ENCODE measurements at places on chromosomes 1 and 21.

DNA sequence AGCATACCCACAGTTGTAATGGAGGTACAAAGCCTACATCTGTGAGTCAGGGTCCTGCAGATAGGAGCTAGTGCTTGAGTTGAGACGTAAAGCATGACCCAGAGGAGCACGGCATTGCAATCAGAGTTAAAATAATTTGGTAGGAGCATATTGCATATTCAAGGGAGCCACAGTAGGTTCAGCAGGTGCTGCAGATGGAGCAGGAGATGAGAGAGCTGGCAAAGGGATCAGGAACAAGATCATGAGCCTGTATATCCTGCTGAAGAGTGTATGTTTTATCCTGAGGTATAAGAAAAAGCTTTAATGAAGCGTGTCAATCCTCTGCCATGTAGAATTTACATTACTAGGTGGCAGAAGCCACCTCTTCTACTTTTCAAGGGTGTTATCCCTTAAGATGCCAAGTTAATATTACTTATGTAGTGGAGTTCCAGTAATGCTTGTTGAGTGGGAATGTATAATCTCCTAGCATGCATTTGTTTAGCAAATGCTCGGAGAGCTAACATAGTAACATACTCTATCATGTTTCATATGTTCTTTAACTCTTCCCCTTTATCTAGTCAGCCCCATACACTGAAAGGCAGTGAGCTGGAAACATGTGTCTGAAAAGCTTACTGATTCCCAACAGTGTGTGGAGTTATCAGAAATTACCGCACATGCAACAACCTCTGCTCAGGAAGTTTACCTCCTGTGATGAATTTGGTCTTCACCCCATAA, 300.3 kb downstream of the GRIK1 start:
- DNase-seq: no peak

GRCh38 chr1:157566484-157567300, 14.4 kb upstream of the FCRL5 start:
- no peak for DNase-seq

- no peak for DNase-seq
Measured at GRCh38 chr1:182702826-182703524, 18.6 kb upstream of the RGS8 start.

DNA sequence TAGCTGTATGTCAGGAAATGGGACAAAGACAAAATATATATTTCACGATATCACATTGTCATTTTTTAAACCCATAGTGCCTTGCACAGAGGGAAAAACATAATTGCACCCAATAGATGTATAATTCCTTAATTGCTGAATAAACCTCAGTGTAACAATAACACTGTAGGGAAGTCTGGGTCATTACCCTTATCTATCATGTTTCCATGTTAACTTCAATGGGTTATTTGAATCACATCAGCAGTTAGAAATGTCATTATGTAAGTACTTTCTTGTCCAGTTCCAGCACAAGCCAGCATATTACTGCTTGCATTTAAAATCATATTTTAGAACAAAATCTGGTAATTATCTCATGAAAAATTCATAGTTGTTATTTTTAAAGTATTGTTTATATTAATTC, 222.7 kb downstream of the HMCN1 start:
- DNase-seq: no peak

DNA sequence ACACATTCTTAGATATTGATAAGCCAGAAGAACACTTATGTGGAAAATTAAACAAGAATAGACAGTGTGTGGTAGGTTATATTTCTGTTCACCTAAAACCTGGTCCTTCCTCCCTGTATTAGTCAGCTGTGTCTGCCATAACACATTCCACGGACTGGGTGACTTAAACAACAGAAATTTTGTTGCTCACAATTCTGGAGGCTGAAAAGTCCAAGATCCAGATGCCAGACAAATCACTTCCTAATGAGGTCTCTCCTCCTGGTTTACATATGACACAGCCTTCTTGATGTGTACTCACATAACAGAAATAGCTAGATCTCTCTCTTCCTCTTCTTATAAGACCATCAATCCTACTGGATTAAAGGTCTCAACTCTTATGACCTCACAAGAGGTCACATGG, 25.7 kb downstream of the JMJD4 start:
- no peak for DNase-seq

- no peak for DNase-seq
Measured at GRCh38 chr1:48033495-48034045, 36.4 kb upstream of the TRABD2B start.

GRCh38 chr21:31008355-31008754, 29.9 kb downstream of the KRTAP19-8 start:
- DNase-seq: no peak

DNA sequence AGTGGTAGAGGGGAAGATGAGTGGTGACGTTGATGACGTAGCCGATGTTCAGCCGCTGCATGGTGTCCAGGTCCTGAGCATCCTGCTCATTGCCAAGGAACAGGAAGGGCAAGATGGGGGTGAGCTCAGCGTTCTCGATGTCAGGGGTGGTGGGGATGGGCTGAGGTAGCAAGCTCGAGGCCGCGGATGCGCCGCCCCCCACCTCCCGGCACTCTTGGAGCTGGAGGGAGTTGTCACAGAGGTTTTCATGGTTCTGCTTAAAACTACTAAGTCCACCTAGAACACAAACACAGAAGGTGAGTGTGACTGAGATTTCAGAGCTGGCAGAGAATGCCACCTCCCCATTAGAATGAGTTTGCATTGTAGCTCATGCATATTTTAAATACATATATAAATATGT, 35.7 kb downstream of the DUSP10 start:
- no peak for DNase-seq

DNA sequence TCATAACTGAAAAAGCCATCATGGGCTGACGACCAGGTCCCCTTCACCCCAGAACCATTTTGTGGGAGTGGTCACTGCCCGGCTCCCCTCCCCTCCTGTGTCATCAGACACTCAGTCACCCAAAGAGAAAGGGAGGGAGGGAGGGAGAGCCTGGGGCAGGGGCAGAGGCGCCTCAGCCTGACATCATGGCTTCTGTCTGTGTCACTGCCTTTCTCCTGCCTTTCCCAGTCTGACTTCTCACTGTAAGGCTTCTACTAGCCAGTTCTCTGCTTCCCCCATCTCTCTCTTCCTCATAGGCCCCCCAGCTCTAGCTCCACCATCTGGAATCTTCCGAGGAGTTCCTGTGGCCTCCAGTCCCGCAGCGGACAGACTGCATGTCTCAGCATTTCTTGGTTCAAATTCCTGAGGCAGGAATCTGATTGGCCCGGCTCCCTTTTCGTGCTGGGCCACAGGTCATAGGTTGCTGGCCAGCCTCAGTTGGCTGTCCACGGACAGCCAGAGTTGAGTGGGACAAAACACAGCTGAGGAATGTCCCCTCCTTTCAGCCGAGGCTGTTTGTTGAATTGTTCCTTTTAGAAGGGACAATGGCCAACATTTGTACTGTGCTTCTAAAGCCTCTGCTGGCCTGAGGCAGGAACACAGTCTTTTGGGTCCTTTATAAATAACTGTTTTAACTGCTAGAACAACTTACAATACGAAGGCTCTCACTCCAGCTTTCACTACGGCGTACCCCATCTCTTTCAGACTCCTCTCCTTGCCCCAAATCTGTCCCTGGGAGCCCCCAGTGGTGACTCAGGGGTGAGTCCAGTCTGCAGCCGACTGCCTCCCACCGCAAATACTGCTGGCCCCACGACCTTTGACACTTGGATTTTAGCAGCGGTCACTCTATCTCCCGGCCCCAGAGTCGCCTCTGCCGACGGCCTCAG, 18.7 kb upstream of the KANK4 start:
- DNase-seq: no peak

GRCh38 chr1:100266741-100267140, 725 bp downstream of the RTCA start:
- no peak for DNase-seq

DNA sequence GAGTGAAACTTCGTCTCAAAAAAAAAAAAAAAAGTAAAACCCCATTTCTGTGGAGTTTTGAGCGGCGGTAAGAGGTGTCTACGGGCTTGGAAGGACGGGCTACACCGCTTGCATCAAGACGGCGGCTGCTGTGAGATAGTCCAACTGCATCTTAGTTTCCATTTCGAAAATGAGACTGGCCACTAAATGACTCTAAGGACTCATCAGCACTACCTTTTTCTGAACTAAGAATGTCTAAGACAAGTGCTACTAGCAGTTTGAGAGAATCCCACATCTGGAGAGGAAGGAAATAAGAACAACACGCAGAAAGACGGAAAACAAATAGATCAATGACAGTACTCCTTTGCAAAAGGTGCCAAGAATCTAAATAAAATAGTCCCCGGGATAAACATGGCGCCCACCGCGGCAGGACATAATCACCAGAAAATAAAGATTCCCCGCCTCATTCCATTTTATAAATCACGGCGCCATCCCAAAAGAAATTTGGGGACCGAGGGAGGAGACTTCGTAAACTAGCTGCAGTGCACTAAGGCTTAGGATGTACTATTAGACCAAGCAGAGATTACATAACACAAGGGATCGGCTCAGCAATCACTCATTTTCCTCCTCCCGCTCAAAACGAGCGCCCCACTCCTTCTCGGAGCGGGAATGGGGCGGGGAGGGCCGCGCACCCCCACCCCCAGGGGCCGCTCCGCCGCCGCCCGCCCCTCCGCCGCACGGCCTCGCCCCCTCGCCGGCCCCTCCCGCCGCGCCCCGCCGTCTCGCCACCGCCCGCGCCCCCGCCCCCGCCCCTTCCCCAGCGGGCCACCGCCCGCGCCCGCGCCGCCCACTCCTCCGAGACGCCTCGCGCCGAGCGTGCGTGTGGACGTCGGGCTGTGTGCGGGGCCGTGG, 1.1 kb downstream of the POGZ start:
- DNase-seq: peak; percentile 12

- no peak for DNase-seq
Measured at GRCh38 chr1:182909578-182909977, 43.4 kb downstream of the SHCBP1L start.

DNA sequence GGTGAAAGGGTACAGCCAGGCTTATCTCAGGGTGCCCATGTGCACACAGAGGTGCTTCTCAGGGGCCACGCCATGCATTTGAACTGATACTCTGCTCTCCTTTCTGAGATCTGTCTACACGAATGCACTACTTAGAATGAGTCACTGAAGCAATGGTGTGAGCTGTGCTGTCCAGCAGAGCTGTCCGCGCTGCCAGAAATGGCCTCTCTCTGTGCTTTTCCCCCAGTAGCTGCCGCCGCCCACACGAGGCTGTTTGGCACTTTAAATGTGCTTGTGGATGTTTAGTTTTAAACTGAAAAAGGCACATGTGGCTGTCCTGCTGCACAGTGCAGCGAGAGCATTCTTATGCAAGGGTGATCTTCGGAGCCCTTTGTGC, 87.1 kb upstream of the COL6A1 start:
- DNase-seq: no peak

GRCh38 chr1:80053613-80054012, 1047.1 kb upstream of the ADGRL4 start:
- no peak for DNase-seq

DNA sequence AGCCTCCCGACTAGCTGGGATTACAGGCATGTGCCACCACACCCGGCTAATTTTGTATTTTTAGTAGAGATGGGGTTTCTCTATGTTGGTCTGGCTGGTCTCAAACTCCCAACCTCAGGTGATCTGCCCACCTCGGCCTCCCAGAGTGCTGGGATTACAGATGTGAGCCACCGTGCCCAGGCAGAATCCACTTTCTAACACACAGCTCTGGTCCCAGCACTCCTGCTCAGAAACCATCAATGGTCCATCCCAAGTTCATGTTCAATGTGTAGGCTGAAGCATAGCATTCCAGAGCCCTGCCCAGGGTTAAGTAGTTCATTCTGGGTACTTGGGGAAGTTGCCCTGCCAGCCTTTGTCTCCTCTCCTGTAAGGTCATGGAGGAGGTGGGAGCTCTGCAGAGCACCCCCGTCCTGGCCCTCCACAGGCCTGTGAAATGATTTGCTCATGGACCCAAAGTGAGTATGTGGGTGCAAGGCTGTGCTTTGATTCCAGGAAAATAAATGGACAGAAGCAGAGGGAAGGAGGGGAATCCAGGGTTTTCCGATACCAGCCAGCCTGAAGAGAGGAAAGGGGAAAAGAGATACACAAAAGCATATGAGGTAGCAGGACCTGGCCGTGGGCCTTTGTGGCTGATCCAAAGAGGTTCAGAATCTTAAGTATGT, 55.2 kb downstream of the NENF start:
- no peak for DNase-seq

GRCh38 chr21:42595283-42596187, 57.9 kb upstream of the PDE9A start:
- DNase-seq: no peak

DNA sequence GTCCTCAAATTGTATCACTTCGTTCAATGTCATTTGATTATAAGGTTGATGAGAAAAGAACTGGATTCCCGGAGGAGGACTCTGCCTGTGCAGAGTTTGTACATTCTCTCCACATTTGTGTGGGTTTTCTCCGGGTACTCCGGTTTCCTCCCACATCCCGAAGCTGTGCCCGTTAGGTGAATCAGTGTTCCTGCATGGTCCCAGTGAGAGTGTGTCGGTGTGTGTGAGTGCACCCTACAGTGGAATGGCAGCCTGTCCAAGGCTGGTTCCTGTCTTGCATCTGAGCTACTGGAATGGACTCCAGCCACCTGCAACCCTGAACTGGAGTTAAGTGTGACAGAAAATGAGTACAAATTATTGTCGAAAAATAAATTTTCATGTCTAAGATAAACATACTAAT, 92.2 kb upstream of the KCTD3 start:
- DNase-seq: no peak

- DNase-seq: no peak
Measured at GRCh38 chr1:159942632-159943277, 2.7 kb downstream of the IGSF9 start.

GRCh38 chr1:78577257-78578100, 42.8 kb upstream of the IFI44L start:
- no peak for DNase-seq

DNA sequence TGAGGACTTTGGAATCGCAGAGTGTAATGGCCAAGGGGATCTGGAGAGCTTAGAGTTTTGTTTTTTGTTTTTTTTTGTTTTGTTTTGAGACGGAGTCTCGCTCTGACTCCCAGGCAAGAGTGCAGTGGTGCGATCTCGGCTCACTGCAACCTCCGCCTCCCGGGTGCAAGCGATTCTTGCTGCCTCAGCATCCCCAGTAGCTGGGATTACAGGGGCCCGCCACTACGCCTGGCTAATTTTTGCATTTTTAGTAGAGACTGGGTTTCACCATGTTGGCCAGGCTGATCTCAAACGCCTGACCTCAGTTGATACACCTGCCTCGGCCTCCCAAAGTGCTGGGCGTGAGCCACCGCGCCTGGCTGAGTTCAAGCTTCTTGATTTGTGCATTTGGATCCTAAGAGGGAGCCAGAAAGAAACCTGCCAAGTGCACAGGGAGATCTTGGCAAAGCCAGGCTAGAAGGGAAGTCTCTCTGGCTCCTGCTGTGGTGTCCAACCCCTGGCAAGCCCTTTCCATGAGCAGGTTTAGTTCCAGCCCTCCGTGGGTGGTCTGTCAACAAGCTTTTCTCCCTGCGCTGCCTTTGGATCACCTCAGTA, 852 bp downstream of the FAAH start:
- DNase-seq: no peak

DNA sequence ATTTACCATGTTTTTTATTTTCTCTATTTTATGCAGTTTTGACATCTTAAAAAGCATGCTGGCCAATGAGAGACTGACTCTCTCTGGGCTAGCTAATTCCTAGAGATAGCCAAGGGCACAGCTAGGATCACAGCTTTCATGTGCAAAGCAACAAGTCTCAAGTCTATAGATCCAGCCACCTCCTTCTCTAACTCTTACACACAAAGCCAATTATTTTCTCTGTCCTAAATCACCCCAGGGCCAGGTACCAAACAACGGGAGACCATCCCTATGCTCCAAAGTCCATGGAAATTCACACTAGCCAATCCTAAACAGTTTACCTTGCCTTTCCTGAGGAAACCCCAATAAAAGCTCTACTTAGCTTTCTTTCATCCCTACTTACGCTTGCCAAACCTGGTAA, 38.0 kb downstream of the ARHGAP29 start:
- DNase-seq: no peak

Data from stimulated activated CD8-positive, alpha-beta memory T cell treated with anti-CD3 and anti-CD28 coated beads, Interleukin-15, amount 100 ng/mL, for 24 hours (primary cell).